Subcutaneous preadipocyte (primary cell): ENCODE measurements at places on chromosomes 7 and 10. TPM values are rescaled to one million over a fixed set of nuclear protein-coding genes. Genes with fewer than 3 reads are reported as not detected.

The MPP7 gene
- under 0.01 TPM in 2 replicates for total RNA-seq

The PLXNA4 gene
- total RNA-seq = 2.2 TPM in 2 replicates

The AP1S1 gene
- total RNA-seq = 119 and 137 TPM in 2 replicates

The ARMC3 gene
- not detected in 2 replicates for total RNA-seq

The PTER gene
- total RNA-seq = 15.1 and 19.1 TPM in 2 replicates

The AKR1D1 gene
- not detected in 2 replicates for total RNA-seq

The LRMDA gene
- 3.1 and 10.7 TPM in 2 replicates for total RNA-seq
